ENCODE measurements at places on chromosomes 13 and 19.
A peak's percentile ranks its signal among the peaks of the same experiment; 100 is the strongest.

GRCh38 chr13:80931766-80932165 is 590.8 kb upstream of the SPRY2 start:
- no peak for DNase-seq

- no peak for DNase-seq
Observed at GRCh38 chr13:46004491-46004890, 48.1 kb downstream of the ZC3H13 start.

DNA sequence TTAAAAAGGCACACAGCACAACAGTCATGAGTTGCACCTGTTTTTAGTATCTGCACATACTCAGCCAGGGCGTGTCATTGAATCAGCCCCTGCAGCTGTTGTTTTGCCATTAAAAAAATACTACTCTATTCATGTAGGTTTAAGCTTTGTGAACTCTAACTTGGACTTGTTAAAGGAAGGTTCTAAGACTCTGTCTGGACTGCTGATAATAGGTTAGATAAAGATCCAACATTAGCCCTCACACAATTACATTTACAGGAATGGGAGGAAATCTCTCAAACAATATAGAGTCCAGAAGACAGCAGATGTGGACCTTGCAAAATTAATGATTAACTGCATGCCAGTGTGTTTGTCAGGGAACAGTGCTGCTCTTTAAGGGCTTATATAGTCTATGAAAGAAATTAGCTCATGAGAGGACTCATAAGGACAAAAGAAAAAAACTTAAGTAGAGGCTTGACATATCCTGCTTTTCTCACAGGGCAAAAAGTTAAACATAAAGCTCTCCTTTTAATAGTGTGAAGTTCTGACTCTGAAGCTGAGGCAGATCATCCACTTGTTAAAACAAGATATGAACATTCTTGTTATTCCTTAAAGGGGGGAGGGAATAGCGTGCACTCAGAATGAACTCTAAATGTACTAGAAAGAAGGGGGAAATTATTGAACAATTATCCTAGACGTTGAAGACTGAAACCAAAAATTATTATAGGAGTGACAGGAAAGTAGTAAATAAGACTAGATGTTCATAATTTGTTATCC is 243.6 kb downstream of the NDFIP2 start:
- no peak for DNase-seq

GRCh38 chr19:58551577-58552471 is 3.1 kb downstream of the CHMP2A start:
- DNase-seq = no peak

DNA sequence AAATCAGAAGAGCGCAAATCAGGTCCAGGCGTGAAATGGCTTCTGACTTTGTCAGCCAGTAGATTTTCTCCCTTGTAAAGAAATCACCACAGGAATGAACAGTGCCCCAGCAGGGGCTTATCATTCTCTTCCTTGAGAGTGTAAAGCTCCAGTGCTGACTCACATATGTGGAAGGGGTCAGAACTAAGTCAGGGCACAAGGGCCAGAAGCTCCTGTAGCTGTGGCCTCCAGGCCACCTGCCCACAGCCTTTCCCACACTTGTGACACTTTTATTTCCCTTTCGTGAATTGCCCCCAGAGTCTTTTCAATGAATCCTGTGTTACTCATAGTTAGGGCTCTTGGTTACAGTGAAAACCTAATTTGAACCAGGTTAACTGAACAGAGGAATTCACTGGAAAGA is 99.6 kb downstream of the SUCLA2 start:
- DNase-seq = no peak

- DNase-seq = no peak
Observed at GRCh38 chr19:17078920-17079709, 3.5 kb downstream of the MYO9B start.

DNA sequence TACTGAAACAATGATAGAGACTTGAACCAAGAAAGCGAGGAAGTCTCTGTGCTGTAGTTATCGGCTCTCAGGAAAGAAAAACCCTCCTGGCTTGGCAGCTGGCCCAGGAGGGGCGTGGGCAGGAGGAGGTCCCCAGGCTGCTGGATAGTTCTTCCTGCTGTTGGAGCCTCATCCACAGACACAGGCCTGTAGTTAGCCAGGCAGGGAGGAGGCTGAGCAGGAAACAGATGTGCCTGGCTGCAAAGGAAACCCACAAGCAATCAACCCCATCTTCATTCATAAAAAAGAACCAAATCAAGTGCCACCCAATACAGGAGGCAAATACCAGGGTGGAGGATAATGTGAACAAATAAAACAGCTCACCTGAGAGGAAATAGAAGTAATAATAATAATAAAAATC is 86.2 kb downstream of the IRS2 start:
- peak; percentile 42 for DNase-seq

DNA sequence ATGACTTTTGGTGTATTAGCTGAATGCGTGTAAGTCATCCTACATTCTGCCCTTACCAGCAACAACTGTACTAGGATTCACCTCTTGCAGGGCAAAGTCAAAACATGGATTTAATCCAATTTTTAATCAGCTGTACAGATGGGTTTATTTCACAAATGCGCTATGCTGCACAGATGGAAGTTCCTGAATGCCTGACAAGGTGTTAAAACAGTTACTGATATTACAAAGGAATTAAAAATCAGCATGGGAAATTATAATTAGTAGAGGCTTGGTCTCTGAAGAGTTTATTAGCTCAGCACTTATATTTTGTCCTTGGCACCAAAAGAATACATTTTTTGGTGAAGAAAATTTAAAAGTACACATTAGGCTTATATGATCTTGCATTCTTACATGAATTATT is 448.9 kb downstream of the PCDH9 start:
- DNase-seq = no peak

DNA sequence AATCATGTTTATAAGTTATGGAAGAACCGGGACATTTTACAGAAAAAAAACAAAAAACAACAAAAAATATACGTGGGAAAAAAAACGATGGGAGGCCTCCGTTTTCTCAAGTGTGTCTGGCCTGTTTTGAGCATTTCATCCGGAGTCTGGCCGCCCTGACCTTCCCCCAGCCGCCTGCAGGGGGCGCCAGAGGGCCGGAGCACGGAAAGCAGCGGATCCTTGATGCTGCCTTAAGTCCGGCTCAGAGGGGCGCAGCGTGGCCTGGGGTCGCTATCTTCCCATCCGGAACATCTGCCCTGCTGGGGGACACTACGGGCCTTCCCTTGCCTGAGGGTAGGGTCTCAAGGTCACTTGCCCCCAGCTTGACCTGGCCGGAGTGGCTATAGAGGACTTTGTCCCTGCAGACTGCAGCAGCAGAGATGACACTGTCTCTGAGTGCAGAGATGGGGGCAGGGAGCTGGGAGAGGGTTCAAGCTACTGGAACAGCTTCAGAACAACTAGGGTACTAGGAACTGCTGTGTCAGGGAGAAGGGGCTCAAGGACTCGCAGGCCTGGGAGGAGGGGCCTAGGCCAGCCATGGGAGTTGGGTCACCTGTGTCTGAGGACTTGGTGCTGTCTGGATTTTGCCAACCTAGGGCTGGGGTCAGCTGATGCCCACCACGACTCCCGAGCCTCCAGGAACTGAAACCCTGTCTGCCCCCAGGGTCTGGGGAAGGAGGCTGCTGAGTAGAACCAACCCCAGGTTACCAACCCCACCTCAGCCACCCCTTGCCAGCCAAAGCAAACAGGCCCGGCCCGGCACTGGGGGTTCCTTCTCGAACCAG is 1.8 kb upstream of the APOE start:
- peak; percentile 60 for DNase-seq

DNA sequence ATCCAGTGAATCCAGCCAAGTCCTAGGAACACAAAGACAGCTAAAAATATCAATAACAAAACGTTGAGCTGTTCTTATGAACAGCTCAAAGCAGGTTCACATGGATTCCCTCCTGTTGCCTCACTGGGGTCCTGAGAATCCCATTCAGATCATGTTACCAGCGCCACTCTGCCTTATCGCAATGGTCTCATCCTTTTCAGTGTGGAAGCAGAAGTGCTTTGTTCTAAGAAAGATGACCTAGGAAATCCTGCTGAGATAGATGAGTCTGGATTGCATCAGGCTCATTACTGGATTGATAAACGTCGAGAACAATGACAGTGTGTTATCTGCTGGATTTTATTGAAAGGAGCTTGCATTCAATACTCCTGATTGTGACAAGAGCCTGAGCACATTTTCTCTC is 87.0 kb downstream of the SLAIN1 start:
- no peak for DNase-seq

- no peak for DNase-seq
Observed at GRCh38 chr13:77555246-77555645, 19.7 kb downstream of the SCEL start.

- DNase-seq = no peak
Observed at GRCh38 chr19:7018828-7019227, 2.4 kb downstream of the MBD3L2B start.

GRCh38 chr19:30145467-30145866 is 203.4 kb downstream of the URI1 start:
- no peak for DNase-seq

- DNase-seq = no peak
Observed at GRCh38 chr19:16626796-16627192, 1.2 kb downstream of the MED26 start.
